ENCODE measurements at places on chromosomes 5 and 9.

- DNase-seq, result no peak
These were observed 50.1 kb upstream of the POU5F2 start for GRCh38 chr5:93791518-93791972.

DNA sequence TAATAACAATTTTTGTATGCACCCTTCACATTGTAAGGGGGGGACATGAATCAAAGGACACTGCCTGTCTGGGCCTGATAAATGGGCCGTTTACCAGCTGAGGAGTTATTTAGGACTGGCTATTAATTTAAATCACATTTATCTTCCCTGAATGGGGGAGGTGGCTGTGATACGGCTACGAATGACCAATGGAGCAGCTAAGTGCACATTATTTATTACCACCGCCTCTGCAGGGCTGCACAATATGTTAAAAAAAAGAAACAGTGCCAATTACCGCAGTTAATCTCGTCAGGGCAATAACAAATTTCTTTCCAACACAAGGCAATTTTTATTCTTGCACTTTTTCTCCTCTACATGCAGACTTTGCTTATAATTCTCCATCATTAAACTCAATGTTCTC lies 318.4 kb downstream of the IRX2 start:
- DNase-seq, result no peak

DNA sequence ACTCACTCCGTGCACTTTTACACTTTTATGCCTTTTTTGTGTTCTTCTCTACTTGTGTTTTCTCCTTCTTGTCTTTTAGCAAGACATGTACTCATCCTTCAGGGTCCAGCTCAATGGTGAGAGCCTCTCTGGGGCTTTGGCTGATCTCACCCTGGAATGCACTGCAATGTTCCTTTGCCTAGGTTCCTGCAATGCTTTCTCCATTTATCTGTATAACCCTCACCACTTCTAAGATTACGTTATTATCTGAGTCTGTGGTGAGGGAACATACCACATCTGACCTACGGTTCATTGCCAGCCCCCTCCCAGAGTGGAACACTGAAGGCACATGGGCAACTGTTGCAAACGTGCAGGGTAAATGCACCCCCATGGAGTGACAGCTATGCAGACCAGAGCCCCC lies 47.3 kb downstream of the KCNIP1 start:
- no peak for DNase-seq

DNA sequence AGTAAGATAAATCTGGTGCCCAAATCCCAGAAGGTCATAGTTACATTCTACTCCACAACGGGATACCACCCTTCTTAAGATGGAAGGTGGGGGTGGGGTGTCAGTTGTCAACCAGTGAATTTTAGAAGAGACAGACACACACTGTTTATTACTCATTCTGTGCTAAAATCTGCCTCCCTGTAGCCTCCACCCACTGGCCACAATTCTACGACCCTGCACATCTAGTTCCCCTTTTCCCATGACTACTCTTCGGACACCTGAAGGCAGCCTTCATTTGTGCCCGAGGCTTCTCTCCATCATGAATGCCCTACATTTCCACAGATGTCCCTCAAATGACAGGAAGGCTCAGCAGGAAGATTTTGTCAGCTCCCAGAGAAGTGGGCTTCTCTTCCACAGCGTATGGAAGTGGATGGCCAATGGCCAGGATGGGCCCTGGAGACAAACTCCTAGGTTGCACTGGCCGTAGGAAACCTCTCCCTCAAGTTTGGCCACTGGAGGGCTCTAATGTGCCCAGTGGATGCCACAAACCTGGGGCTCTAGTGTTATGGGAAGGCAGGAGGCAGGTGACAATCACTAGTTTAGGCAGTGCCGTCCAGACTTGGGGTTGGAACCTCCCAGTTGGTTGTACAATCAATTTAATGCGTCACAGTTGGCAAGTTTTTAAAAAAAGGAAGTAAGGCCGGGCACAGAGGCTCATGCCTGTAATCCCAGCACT lies 46.6 kb downstream of the PTPN3 start:
- DNase-seq, result no peak

GRCh38 chr5:135458921-135459331 lies 6.8 kb upstream of the TIFAB start:
- no peak for DNase-seq
